ENCODE measurements at places on chromosomes 2 and 18.

GRCh38 chr2:205695460-205695991 lies 13.2 kb downstream of the NRP2 start:
- no peak for DNase-seq

GRCh38 chr18:44841752-44842587 lies 161.3 kb downstream of the SETBP1 start:
- DNase-seq = no peak

GRCh38 chr18:39788383-39788782 lies 2166.7 kb upstream of the PIK3C3 start:
- no peak for DNase-seq

GRCh38 chr2:237943395-237944094 lies 23.3 kb upstream of the UBE2F start:
- DNase-seq = no peak

DNA sequence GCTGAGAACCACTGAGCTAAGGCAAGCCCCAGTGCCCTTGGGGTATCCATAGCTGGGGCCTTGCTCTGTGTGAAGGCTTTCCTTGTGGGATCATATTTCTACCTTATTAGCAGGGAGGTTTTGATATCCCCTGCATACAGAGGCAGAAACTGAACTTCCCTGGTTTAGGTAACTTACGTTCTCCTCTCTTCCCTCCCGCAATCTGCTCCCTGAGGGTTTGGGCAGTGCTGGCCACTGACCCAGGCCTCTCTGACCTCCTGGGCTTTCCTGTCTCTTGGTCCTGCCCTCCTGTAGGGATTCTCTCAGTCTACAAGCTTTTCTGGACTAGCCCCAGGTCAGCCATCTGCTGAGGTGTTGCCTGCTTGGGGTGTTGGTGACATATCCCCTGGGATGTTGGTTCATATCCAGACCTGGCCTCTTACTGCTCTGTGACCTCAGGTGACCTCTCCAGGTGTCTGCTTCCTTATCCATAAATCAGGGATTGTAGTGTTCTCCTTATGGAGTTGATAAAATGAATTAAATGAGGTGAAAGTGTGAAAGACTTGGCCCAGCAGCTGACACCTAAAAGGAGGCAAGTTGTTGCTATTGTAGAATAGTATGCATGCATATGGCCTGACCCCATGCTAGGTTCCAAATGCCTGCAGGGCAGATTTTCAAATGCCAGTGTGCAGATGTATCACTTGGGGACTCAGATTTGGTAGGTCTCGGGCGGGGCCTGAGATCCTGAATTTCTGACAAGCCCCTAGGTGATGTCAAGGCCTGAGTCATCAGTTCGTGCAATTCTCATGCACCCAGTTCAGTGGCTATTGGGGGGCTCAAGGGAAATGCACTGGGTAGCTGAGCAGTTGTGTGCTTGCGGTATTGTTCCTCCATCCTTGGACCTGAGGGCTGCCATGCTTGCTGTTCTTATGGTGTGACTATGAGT lies 106.6 kb downstream of the FHOD3 start:
- no peak for DNase-seq

GRCh38 chr2:171587567-171587966 lies 65.3 kb downstream of the CYBRD1 start:
- no peak for DNase-seq

DNA sequence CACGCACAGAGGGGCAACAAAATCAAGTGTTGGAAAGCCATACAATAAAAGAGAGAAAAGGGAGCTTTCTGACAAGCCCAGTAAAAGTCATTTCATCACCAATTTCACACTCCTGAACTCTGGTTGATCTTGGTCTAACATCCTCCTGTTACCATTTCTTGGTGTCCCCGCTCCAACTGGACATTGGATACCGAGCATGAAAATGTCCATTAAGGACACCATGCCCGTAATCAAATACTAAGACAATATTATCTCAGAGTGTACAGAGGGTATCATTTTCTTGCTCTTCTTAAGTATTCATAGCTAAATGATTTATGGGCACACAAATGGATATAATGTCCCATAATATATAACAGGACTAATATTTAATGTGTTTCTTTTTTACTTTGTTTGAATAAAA lies 218.9 kb downstream of the EPHA4 start:
- DNase-seq = no peak

DNA sequence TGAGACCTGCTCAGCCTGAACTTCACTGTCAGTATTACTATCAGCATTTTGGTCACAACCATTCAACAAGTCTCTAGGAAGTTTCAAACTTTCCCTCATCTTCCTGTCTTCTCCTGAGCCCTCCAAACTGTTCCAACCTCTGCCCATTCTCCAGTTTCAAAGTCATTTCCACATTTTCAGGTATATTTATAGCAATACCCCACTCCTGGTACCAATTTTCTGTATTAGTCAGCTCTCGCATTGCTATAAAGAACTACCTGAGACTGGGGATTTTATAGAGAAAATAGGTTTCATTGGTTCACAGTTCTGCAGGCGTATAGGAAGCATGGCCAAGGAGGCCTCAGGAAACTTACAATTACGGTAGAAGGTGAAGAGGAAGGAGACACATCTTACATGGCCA lies 27.3 kb downstream of the KCNF1 start:
- DNase-seq = no peak

DNA sequence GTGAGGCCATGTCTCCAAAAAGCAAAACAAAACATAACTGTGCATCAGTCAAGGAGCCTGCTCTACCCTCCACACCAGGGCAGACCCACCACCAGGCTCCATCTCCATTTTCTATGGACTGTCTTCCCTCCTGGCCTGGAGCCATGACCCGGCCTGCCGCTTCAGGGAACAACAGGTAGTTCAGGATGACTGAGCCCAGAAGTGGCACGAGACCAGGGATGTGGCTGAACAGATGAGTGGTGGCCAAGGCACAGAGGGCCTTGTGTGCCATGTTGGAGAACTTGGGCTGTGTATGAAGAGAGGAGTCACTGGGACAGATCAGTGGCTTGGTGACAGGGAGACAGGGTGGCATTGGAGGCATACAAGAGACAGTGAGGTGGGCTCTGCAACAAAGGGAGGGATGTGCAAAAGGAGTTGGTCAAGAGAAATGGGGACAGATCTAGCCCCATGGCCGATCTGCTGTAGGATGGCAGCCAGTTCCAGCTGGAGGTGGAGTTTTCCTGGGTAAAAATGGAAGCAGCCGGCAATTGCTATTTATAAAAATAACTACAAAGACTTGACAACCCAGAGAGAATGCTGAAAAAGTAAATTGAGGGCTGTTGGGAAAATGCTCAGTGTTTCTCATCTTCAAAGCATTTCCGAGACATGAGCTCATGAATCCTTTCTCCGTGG lies 35.0 kb downstream of the TMEM177 start:
- DNase-seq = peak; percentile 41

- peak; percentile 26 for DNase-seq
These were observed 166.2 kb downstream of the PHLPP1 start for GRCh38 chr18:62881509-62882016.

- DNase-seq = no peak
These were observed 253.4 kb downstream of the CYP26B1 start for GRCh38 chr2:71894261-71894660.

- DNase-seq = no peak
These were observed 120.4 kb upstream of the MSH6 start for GRCh38 chr2:47662552-47662951.

GRCh38 chr2:34045101-34045655 lies 446.1 kb upstream of the FAM98A start:
- DNase-seq = no peak

DNA sequence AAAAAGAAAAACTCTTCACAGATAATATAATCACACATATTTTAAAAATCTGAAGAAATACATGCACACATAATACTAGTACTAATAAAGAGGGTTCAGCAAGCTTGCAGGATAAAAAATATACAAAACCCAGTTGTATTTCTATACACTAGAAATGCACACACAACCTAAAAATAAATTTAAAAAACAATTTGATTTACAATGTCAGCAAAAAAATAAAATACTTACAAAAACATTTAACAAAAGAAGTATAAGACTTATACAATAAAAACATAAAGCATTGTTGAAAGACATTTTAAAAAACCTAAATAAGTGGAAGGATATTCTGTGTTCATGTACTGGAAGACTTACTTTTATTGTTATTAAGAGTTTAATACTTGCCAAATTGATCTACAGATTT lies 81.7 kb upstream of the ALK start:
- no peak for DNase-seq

DNA sequence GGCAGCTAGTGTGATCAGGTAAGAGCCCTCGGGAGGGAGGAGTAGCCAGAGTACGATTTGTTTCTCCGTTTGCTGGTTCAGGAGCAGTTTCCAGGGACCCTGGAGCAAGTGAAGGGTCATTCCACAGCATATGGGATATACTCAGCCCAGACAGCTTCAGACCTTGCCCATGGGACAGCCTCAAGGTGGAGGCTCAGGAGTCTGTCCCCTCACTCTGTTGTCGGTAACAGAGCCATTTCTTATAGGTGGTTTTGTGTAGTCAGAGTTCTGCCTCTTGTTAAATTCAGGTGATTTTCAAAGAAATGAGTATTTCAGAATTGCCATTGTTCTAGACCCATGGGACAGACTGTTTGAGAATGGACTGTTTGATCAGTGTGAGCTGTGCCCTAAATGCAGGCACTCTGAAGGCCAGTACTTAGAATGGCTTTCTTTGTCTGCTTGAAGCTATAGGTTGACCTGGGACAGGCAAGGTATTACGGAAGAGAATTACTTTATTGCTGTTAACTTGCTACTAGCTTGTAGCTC lies 15.2 kb downstream of the FMNL2 start:
- no peak for DNase-seq

GRCh38 chr2:139778732-139779131 lies 998.5 kb upstream of the NXPH2 start:
- no peak for DNase-seq

- no peak for DNase-seq
These were observed 33.1 kb downstream of the MBD2 start for GRCh38 chr18:54191352-54191751.

DNA sequence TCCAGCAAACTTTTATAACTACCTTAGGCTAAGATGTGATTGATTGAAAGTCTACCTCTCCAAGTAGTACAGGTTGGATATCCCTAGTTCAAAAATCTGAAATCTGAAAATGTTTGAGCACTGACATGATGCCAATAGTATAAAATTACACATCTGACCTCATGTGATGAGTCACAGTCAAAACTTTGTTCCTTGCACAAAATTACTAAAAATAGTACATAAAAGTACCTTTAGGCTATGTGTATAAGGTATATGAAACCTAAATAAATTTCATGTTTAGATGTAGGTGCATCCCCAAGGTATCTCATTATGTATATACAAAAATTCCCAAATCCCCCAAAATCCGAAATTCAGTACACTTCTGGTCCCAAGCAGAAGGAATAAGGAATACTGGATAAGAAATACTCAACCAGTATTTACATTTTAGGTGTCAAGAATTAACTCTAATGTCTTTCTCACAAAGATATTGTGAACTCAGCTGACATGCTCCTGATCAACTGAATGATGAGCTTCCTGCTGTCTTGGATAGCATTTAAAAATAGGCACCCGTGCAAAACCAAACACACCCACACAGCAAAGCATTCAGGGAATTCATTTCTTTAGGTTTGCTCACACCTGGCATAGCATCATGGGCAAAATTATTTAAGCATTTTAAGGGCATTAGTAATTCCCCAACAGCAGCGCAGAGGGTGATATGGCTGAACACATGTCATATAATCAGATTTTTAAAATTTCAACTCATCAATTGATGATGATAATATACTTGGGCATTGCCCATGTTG lies 497.4 kb upstream of the MEIS1 start:
- DNase-seq = no peak

- no peak for DNase-seq
These were observed 1.9 kb downstream of the PASK start for GRCh38 chr2:241147336-241147735.

DNA sequence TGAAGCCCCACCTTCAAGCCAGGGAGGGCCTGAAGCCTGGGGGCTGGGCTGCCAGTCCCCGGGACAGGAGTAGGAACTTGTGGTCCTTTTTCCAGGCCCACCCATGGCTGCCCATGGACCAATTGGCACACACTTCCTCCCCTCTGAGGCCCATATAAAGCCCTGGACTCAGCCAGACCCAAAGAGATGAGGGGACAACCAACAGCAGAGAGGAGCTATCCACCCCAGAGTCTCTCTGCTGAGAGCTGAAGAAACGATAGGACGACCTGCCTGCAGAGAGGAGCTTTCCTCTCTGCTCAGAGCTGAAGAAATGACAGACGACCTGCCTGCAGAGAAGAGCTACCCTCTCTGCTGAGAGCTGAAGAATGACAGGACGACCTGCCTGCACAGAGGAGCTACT lies 43.8 kb upstream of the PEX13 start:
- DNase-seq = no peak

GRCh38 chr18:68797871-68798270 lies at the start of gene CCDC102B:
Gene CCDC102B (plus strand): TSS chr18:68798080. CDS start chr18:68836764, 38,684 bp downstream.
- DNase-seq = no peak

DNA sequence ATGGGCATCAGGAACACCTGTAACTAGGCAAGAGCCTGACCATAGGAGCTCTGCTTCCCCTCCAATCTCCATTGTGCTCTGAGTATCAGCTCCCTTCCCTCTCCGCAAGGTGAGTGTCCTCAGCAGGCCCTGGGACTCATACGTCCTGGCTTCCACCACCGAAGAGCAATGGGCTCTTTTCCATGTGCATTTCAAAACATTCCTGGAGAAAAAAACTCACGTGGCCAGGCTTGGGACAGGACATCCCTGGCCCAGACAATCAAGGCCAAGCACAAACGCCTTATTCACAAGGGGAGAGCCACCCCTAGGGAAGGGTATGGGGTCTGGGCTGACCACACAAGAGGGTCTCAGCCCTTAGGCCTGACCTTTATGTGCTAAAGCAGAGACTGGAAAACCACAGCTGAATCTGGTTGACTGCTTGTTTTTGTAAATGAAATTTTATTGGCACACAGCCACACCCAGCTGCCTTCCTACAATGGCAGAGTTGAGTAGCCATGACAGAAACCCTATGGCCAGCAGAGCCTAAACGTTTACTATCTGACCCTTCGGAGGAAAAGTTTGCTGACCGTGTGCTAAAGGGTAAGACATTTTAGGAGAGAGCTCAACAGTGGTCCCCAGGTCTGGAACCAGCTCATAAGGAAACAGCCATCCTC lies 175.7 kb upstream of the ARL4C start:
- no peak for DNase-seq

DNA sequence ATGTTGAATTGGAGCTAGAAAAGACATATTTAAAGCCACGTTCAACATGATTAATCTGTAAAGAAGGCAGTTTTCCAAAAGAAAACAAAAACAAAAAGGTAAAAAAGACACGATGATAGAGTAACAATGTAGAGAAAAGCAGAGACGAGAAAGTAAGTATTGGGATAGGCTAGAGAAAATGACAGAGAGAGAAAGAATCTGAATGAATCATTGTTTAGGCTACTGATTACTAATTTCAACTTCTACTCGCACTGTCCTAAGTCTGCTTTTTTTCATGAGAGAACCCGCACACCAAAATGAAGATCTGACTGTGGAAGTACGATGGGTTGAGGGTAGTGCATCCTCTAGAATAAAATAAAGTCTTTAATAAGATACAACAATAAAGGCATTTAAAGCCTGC lies 1599.2 kb upstream of the TMEFF2 start:
- no peak for DNase-seq

All from G401 (cell line).